Naive B cell (primary cell): ENCODE measurements at places on chromosomes 16 and 17.

DNA sequence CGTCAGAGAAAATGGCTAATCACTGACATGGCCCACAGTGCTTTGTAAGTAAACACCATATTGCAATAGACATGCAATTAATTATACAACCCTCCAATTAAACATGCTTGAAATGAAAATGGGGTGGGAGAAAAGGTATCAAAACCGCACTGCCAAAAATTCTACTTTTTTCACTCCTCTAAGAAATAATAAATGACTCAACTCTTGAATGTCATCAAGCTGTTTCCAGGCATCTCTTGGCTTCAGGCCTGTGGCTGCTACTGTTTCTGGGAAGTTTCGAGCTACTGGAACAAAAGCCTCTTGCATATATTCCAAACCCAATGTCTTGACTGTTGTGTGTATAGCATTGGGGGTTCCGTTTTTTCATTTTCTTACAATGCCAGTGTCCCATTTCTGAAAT is 412.6 kb downstream of the RBFOX1 start:
- no peak for DNase-seq

- no peak for DNase-seq
These were observed 16.2 kb downstream of the KCTD2 start for GRCh38 chr17:75063201-75063600.

DNA sequence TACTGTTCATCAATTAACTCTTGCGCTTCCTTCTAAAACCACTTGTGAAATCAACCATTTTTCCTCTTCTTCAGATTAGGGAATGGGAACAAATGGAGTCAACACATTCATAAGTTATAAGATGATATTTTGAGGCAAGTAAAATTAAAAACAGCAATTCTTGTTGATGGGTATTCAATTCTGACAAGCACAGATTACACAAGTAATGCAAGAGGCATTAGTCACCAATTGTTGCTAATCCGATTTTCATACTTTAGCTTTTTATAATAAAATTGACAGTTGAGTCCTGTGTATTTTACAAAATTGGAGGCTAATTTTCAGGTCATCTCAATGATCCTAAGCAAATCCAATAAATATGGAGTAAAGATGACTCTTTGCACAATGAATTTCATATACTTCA is 918.4 kb upstream of the SOX9 start:
- no peak for DNase-seq

- no peak for DNase-seq
These were observed 90.4 kb downstream of the RBFOX3 start for GRCh38 chr17:79520167-79521165.

GRCh38 chr16:47927330-47927729 is 228.5 kb downstream of the ABCC12 start:
- no peak for DNase-seq

GRCh38 chr16:77386831-77387814 is 47.7 kb downstream of the ADAMTS18 start:
- DNase-seq: no peak

GRCh38 chr17:75061618-75062017 is 14.6 kb downstream of the KCTD2 start:
- DNase-seq: no peak

DNA sequence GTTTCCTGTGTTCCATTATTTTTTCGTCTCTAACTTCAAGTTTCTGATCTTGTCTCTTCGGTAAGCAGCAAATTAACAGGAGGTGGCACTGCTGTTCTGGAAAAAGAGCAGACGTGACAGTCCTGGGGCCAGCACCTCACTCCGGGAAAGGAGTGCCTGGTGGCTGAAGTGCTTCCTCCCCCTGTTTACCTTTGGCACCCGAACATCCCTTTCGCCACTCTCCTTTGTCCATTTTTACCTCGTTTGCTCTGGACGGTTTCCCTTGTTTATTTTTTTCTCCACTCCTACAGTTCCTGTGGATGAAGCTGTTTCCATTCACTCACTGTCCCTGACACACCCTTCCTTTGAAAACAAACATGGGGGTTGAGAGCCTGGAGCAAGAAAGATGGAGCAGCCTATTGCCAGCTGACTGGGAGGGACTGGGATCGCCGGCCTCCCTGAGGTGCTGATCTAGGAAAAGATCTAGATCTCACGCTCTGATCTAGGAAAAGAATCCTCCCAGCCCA is 12.6 kb downstream of the SAP30BP start:
- DNase-seq: no peak

DNA sequence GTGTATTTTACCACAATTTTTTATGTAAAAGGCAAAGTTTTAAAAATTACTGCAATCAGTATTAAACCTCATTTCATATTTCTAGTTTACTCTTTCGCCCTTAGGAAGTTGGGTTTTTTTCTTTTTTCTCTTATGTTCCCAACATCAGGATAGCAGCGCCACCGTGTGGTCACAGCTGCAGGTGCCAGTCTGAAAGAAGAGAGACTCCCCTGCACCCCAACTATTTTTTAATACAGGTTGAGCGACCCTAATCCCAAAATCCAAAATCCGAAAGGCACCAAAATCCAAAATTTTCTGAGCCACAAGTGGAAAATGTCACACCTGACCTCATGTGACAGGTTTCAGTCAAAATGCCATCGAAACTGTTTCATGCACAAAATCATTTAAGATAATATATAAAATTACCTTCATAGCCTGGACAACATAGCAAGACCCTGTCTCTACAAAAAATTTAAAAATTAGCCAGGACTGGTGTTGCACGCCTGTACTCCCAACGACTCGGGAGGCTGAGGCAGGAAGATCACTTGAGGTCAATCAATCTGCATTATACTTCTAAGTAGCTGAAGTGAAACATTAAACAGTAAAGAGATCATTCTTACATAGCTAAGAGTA is 21.8 kb upstream of the ASGR2 start:
- peak; percentile 67 for DNase-seq

GRCh38 chr16:11613381-11614303 is 26.9 kb upstream of the LITAF start:
- peak; percentile 58 for DNase-seq

- DNase-seq: no peak
These were observed 532 bp downstream of the KDM6B start for GRCh38 chr17:7834542-7834956.

GRCh38 chr16:84614073-84614459 is 3.8 kb downstream of the COTL1 start:
- DNase-seq: no peak

DNA sequence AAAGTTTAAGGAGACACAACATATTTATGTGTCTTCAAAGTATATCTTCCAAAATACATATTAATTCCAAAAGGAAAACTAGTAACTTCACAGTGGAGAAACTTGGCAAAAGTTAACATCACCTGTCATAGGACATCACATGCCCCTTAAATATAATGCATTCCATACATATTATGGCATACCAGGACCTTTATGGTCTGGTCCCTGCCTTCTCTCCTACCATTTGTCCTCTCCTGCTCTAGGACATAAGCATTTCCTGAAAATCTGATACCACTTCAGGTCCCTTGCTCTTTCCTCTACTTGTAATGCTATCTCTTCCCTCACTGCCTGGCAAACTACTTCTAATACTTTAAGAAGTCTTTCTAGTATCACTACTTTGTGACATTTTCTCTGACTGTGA is 168.1 kb upstream of the RBL2 start:
- no peak for DNase-seq

- DNase-seq: no peak
These were observed 50.4 kb upstream of the HS3ST2 start for GRCh38 chr16:22763437-22764080.

- DNase-seq: no peak
These were observed 178.3 kb downstream of the PMP22 start for GRCh38 chr17:15086776-15087295.

GRCh38 chr17:76679239-76679638 is 31.5 kb downstream of the MXRA7 start:
- DNase-seq: no peak

DNA sequence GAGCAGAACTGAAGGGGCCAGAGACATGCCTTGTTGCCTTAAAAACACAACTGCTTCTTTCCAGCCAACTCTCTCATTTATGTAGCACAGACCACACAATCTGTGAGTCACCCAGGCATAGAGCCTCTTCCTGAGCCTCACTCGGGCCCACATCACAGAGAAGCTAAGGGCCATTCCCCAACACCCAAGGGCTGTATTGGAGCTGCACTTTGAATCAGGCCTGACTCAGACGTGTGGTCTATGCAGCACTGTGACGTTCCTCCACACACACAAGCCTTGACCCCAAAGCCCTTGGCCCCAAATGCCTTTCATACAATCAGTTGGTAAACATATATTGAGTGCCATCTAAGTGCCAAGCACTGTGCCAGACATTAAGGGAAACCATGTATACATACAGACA is 308.9 kb upstream of the DYNLRB2 start:
- DNase-seq: no peak

GRCh38 chr17:5485270-5486205 is at the start of gene DERL2:
TSS of gene DERL2 (minus strand) at chr17:5486178. CDS start at chr17:5486161, 17 bp downstream.
- DNase-seq: no peak

DNA sequence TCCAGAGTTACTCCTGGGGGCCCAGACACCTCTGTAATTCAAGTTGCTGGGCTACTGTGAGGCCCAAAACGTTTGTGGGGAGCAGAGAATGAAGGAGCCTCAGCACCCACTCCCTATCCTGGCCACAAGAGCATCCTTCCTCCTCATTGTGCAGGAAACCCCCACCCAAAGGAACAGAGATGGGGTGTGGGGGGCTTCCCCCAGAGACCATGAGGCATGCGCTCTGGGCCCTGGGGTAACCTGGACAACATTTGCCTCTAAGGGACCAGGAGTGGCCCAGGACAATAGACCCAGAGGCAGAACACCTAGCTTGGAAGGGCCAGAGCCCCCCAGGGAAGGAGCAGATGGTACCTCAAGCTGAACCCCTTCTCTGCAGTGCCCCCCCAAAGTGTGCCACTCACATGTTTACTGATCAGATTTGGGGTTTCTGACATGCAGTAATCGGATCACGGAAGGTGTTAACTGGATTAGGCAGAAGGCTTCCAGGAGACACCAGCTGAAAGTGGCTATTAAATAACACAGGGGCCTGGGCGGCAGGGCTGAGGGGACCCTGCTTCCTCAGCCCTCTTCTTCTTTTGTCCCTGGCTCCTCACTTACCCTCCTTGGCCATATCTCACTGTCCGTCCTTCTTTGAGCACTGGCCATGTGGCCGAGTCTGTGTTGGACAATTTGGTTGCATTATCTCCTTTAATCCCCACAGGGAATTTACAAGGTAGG is 50.8 kb downstream of the SDK2 start:
- DNase-seq: peak; percentile 12

DNA sequence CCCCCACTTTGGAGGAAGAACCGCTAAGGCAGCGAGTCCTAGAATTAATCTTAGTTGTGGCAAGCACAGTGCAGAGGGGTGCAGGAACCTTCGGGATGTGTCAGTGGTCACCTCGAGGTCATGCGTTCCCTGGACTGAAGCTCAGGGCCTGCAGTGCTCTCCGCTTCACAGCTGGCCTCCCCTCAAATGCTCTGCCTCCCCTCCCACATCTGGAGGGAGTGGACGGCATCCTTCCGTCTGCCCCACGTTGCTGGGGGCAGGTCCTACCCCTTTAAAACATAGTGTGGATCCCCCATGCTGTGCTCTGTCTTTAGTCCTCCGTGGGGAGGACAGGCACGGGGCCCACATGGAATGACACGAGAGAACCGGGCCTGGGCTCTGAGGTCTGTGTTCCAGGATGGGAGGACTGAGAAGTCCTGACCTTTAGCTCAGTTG is 99.5 kb upstream of the CDC42EP4 start:
- no peak for DNase-seq

GRCh38 chr16:11076259-11077018 is 132.1 kb downstream of the CLEC16A start:
- peak; percentile 34 for DNase-seq

DNA sequence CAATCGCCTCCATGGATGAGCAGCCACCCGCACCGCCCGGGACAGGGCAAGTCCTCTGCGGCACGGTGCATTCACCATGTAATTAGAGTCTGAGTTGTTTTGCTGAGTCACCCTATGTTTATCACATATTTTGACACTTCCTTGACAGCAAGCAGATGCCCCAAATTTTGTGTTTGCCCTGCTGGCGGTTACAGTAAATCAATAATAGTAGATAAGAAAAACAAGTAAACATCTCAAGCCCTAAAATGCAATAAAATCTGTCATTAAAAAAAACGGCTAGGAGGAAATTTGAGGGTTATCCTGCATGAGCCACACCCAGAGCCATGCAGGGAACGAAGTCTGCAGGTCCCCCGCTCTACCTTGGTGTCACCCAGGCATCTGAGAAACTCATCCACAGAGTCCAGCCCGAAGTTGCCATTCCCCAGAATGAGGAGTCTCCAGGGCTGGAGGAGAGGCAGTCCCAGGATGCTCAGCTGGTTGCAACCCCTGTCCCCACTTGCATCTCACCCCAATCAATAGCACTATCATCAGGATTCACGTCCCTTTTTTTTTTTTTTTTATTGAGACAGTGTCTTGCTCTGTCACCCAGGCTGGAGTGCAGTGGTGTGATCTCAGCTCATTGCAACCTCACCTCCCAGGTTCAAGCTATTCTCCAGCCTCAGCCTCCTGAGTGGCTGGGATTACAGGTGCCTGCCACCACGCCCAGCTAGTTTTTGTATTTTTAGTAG is 16.5 kb upstream of the ST6GALNAC1 start:
- no peak for DNase-seq

DNA sequence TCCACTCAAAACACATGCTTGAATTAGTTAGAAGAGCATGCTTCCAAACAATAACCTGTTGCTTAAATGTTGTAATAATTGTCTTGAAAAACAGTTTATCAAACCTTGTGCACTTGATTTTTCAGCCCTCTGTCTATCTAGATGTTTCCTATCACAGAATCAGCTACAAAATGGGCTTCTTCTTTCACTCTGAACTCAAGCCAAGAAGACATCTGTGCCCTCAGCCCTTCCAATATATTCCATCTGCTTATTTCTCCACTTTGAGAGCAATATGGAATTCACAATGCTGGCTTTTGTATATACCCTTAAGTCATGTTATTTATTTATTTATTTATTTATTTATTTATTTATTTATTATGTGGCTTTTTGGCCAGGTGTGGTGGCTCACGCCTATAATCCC is 234.2 kb downstream of the TOX3 start:
- no peak for DNase-seq

DNA sequence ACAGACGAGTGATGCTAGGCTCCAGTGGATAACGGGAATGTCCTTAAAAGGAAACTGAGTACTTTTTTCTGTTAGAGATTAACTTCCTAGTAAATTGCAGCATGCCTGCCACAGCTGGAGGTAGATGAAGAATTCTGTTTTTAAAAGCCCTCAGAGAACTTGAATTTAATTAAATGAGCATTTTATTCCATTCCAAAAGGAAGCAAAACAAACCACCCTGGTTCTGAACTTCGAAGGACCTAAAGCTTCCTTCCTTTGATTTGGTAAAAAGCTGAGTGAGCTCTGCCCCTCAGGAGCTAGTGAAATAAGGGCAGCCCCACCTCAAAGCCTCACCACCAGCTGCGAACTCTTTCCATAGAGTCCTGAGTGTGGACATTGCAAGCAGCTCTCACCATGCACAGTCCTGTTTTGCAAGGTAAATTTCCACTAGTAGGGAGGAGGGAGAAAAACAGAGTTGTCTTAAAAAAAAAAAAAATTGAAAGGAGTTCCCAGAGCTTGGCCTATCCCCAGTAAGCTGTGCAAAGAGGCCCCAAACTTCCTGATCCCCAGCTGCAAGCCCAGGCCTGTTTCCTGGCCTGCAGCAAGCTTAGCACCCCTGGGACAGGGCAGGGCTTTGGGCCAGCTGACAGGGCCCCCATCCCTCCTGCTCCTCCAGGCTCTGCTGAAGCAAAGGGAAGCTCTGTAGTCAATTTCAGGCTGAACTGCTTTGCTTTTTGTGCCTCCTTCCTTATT is 11.2 kb downstream of the CHD9NB start:
- DNase-seq: no peak
